ENCODE measurements at places on chromosomes 5 and 9. TPM values are rescaled to one million over a fixed set of nuclear protein-coding genes. Genes with fewer than 3 reads are reported as not detected.

Gene ITK
- not detected for total RNA-seq

Gene SPOCK1
- total RNA-seq: 123 TPM

Gene ECSCR
- total RNA-seq: 28.2 TPM

Gene MARCHF3
- total RNA-seq: 9.0 TPM

Gene SAP30L
- 30.3 TPM for total RNA-seq

Gene SLC23A1
- total RNA-seq: not detected

Gene MGAT1
- total RNA-seq: 173 TPM

Gene ELOVL7
- 0.16 TPM for total RNA-seq
